PC-9 (cell line): ENCODE measurements at places on chromosomes 12 and 14.

DNA sequence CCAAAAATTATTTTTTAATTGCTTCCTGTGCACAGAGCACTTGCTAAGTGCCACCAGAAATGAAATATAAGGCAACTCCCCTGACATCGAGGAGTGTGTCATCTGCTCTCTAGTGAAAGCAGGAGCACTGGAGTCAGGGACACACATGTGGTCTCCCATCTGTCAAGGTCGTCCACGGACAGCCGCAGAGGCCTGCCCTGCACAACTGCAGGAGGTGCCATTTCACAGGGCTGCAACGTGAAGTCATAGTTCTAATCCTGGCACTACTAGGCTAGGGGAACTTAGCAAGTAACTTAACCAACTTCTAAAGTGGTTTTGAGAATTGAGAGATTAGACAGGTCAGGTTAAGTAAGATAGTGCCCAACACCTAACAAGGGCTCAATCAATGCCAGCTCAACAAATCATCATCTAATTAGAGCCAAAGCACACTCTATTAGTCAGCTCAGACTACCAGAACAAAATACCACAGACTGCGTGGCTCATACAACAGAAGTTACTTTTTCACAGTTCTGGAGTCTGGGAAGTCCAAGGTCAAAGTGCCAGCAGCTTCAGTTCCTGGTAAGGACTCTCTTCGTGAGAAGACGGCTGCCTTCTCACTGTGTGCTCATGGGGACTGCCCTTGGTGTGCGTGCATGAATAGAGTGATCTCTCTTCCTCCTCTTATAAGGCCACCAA is 30.7 kb downstream of the FOXN3 start:
- DNase-seq = no peak

DNA sequence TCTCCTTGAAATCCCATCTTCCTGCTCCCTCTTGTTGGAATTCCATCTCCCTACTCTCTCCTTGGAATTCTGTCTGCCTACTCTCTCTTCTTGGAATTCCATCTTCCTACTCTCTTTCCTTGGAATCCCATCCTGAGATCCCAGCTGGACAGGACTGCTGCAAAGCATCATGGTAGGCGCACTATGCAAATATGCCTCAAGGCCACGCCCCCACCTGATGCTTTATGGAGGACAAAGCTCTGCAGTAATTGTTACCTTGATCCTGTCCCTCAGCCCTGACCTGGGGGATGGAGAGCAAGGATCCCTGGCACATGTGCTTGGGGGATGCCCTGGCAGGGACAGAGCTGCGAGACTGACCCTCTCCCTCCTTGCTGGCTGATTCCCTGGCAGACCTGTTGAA is 185.6 kb downstream of the TBX5 start:
- DNase-seq = no peak

DNA sequence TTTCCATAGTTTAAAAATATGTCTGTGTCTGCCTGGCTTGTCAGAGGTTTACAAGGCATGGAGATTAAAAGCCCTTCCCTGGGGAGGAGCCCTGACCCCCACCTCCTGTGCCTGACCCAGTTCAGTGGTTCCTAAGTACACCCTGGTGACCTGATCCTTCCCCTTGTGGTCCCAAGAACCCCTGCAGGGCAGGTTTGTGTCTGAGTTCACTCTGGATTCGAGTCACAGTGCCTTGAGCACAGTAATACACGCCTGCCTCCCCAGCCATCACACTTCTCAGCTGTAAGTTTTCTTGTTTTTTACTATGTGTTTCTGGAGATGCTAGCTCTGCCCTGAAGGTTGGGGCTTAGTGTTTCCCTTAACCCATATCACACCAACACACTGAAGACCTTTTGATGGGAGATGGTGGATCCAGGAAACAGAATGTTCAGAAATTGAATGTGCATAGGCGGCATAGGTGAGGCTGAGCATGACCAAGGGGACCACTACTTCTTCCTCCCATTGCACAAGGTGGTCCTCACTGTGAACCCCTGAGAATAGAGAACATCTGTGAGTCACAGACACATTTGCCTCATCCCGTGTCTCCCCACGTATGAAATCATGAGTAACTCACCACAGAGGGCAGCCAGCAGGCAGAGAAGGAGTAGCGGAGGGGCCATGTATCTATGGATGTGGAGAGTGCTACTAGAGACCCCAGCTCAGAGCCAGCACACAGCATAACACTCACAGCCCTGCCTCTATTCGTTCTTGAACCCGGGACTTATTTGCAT is 962.9 kb downstream of the TMEM121 start:
- DNase-seq = no peak

DNA sequence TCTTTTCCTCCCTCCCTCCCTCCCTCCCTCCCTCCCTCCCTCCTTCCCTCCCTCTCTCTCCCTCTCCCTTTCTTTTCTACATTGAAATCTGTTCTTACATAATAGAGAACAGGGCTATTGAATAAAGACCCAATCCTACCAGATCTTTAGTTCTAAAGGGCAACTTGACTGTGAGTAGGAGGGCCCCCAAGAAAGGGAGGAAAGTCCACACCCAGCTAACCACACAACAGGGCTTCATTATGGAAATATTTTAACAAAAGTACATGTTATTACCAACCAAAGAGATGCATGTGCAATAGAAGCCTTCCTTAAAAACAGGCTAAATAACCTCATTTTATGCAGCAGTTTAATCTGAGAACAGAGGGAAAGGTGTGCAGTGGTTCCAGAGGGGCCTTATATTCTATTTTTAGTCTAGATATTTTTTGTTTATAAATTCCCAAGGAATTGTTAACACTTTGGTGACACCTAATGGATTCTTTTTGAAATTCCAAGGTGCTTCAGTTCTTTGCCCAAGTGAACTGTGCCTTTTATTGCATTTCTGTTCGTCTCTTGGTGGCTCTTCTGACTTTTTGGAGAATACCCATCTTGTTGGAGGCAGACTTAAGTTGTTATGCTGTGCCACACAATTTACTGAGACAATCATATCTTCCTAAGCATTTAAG is 63.0 kb downstream of the GNS start:
- no peak for DNase-seq

DNA sequence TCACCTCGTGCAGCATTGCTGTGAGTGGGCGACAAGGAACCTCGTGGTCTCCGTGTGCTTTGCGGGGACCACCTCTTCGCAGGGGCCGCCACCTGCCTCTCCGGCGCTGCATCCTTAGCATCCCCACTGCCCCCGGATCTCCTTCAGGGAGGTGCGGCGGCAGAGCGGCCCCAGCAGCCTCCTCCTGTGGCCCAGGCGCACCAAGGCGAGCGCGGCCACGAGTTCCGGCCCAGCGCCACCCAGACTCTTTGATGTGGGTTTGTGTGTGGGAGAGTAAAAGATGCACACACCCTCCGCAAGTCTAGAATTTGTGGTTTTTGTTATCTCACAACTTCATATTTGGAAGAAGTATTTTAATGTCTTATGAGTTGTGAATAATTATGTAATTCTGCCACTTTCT is 118.8 kb upstream of the DIO3 start:
- DNase-seq = no peak

GRCh38 chr12:67579662-67580003 is 68.9 kb upstream of the DYRK2 start:
- DNase-seq = no peak
